ENCODE measurements at places on chromosomes 4 and X.

DNA sequence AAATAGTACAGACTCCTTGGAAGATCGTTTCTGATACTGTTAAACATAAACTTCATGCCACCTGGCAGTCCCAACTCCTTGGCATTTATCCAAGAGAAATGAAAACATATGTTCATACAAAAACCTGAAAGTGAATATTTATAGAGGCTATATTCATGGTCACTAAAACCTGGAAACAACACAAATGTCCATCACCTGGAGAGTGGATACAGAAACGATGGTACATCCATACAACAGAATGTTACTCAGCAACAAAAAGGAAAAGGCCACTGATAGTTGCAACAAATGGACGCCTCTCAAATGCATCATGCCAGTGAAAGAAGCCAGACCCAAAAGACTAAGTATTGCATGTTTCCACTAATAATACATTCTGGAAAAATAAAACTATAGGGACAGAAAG, 34.0 kb upstream of the SORBS2 start:
- no peak for DNase-seq

DNA sequence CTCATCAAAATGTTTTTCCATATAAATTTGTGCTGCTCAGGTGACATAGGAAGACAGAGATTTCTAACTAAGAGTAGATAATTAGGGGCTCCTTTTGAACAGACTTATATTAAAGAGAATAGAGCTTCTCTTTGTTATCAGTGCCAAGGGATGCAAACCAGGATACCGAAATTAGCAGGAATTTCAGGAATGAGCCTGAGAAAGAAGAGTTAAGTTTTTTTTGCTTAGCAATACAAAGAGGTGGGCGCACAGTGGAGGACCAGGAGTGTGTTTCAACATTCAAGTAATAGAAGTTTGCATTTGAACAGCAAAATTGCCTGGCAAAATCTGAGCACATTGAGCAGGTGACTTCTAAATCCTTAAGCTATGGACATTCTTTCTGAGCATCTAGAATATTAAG, 541.3 kb downstream of the GBA3 start:
- DNase-seq, result no peak

- DNase-seq, result no peak
Measured at GRCh38 chr4:19051831-19052230, 1030.3 kb upstream of the LCORL start.

GRCh38 chr4:148834804-148835631, 392.8 kb upstream of the NR3C2 start:
- peak; percentile 72 for DNase-seq

- DNase-seq, result no peak
Measured at GRCh38 chr4:158915683-158916241, 146.9 kb downstream of the FNIP2 start.

DNA sequence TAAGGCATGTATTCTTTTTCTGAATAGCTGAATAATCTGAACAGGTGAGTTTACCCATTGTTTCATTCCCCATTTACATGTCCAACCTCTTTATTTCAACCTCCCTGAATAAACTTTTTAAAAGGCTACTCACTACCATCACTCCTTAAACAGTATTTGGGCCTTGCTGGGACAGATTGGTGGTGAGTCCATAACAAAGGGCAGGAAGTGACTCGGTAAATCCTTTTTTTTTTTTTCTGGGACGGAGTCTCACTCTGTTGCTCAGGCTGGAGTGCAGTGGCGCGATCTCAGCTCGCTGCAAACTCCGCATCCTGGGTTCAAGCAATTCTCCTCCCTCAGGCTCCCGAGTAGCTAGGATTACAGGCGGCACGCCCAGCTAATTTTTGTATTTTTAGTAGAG, 23.4 kb upstream of the SEC24B start:
- DNase-seq, result no peak

- DNase-seq, result no peak
Measured at GRCh38 chr4:159337041-159337440, 234.2 kb downstream of the RAPGEF2 start.

DNA sequence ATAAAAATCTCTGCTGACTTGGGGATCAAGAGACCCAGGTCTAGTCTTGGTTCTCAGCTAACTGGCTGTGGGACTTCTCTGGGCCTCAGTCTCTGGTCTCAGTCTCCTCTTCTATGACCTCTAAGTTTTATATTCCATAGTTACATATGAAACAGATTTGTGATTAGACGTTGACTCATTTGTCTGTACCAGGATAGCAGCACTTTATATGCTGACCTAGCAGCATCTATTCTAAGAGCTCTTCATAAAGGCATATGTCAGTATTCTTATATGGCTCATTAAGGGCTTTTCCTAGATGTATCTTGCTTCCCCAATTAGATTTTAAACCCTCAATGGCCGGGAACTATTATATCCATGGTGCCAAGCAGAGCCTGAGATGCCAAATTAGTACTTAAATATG, 12.7 kb downstream of the GRPR start:
- no peak for DNase-seq

GRCh38 chr4:83569987-83570386, 34.1 kb downstream of the GPAT3 start:
- DNase-seq, result peak; percentile 98

DNA sequence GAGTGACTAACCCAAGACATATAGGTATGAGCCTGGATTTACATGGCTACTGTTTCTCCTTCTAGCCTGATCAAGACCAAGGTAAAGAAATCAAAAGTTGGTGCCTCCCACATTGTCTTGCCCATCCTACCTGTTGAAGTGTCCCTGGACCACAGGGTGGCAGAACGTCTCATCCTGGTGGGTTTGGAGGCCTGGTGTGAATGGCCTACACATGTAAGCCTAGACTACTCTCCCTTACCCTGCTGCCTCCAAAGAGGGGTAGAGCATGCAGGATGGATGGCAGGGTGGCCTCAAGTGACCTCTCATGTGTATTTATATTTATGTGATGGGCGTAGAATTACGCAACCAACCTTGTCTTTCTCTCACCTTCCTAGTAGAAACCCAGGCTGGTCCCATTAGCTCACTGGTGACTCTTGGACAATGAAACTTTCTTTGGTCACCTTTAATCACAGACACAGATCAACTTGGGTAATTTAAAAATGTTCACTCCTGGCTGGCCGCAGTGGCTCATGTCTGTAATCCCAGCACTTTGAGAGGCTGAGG, 73.3 kb upstream of the SOD3 start:
- no peak for DNase-seq

GRCh38 chr4:2534904-2535375, 1.5 kb upstream of the FAM193A start:
- no peak for DNase-seq

- DNase-seq, result no peak
Measured at GRCh38 chr4:98406819-98407218, 145.6 kb downstream of the RAP1GDS1 start.

DNA sequence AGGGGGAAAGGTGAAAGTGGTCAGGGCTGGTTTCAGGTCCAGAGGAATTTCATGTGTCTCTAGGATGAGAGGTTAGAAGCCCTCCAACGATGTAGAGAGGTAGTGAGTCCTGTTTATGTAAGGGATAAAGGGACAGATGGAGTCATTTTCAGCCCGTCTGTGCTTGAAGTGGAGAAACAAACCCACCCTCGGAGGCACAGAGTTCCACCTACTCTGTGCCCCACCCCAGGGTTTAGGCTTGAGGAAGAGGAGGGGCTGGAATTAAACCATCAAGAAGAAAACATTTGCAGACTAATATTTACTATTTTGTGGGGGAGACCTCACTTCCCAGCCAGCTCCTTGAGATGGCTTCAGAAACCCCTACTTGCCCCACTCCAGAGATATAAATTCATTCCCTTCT, 868 bp upstream of the GNL3L start:
- DNase-seq, result no peak

DNA sequence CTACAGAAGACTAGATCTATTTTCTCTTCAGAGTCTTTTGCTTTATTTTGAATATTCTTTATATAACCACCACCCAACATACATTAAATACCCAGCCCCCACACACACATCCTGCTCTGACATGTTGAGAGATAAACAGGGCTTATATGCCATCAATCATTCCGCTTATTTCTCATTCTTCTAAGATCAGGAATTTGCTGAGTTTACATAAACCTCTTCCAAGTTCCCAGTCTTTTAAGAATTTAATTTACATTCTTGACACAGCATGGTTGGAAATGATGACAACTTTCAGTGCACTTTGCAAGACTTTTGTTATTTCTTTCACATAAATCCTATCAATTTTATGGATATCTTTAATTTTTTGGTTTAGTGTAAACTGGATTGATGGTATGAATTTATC, 17.5 kb upstream of the RAB9B start:
- DNase-seq, result no peak

DNA sequence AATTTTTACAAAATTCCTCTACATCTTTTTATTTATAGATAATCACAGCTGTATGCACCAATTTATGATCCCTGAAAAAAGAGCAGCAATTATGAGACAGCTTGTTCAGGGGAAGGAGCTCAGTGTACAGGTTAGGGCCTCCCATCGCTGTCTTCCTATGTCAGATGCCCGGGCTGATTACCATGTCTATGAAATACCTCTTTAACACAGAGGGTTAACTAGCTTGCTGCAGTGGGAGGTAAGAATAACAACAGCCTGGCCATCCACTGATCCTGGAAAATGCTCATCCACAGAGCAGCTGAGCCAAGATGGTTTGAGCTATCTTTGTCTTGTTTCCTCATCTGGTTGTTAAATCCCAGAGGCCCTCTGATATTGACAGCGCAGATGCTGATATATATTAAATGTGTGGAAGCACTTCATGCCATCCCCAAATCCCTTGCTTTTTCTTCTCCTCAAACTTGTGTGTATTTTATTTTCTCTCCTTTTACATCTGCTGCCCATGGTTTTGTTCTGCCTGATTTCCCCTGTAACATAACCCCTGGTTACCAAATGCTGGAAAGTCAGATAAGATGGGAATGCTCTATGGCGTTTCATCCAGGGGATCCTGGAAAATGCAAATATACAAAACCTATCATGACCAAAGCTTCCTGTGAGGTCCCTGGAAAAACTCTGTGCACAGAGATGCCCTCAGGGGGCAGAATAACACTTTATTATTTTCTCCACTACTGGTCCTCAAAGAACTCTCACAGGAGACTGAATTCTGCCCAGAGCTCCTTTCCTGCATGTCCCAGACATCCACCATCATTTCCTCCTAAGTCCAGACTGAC, 85.8 kb upstream of the PUDP start:
- no peak for DNase-seq

GRCh38 chr4:124483048-124483906, 229.3 kb downstream of the ANKRD50 start:
- no peak for DNase-seq

GRCh38 chrX:64894454-64895038, 81.7 kb downstream of the ZC4H2 start:
- peak; percentile 26 for DNase-seq

DNA sequence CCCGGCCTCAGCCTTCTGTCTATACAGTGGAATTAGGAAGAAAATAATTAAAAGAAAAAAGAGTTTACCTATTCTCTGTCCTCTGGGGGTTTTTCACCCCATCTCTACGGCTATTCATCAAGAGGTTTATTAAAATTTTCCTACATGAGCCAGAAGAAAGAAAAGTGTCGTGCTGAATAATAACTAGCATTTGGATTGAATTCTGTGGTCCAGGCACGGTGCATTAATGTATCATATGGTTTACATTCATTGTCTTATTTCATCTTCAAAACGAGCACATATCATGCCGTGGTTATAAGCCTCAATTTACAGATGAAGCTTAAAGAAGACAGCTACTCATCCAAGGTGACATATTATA, 5.4 kb upstream of the NAA15 start:
- no peak for DNase-seq

- no peak for DNase-seq
Measured at GRCh38 chr4:46503739-46504138, 113.8 kb upstream of the GABRA2 start.

- peak; percentile 78 for DNase-seq
Measured at GRCh38 chr4:5045097-5045496, 6.2 kb upstream of the STK32B start.

- DNase-seq, result no peak
Measured at GRCh38 chr4:41141900-41142299, 72.4 kb downstream of the APBB2 start.

DNA sequence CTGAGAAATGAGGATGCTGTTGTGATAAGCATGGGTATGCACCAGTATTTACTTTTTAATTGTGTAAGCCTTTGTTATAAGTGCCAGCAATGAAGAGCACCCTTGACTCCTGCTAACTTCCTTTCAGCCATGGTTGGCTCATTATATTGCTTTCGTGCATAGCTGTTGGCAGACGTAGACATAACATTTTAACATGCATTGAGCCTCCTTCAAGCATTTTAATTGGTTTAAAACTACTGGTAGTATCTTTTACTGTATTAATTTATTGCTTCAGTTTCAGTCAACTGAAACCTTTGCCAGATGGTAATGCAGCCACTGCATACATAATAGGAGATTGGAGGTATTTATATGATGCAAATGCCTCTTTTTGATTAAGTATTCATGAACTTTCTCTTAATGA, 1285.4 kb downstream of the PCDH18 start:
- DNase-seq, result no peak

GRCh38 chr4:2292646-2293108, 30.8 kb upstream of the MXD4 start:
- no peak for DNase-seq

DNA sequence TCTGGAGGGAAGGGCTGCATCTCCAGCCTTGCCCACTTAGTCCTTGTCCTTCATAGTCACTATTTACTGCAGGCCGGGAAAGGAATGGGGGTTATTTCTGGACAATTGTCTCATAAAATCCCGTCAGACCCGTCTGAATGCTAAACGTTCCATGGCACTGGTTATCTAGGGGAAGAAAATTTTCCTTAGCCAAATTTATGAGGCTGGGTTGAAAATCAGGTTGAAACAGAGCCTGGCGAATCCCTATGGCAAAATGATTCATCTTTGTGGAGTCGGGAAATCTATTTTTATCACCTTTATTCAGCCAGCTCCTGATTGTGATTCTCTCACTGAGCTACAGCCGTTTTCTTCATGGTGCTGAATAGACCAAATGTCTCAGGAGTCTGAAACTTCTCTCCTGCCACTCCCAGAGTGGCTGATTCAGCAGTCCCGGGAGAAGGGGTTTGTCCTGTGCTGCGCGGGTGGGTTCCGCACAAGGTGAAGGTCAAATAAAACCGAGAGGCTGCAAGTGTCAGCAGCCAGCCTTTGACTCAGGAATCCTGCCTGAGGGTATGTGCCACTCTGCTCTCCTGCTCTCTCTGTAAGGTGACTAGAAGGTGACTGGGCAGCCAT, 1.0 kb downstream of the LIMCH1 start:
- DNase-seq, result no peak

DNA sequence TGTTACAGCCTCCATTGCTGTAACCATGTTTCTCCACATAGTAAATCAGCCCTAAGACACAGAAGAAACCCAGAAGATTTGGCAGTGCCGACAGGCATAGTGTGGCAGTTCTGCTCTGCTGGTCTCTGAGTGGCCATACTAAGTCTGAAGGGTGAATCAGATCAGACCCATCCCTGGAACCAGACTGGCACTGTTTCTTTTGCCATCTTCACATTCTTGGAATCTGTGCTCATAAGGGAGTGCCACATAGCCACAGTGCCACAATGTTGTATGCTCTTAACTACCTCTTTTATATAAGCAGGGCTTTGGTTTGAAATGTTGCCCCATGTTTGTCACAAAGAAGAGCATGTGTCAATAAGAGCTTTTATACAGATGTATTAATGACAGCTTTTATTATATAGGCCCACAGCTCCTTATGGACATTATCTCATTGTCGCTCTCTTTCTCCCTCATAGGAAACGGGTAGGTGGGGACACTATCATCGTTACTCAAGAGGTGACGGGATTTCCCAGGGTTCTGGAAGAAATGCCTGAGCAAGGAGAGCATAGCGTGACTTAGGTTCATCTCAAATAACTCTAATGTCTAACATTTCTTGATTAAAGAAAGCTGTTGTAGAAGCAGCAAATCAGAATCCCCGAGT, 128.2 kb downstream of the CBR4 start:
- peak; percentile 49 for DNase-seq
